A673 (cell line): ENCODE measurements at places on chromosomes 11 and 22. TPM values are rescaled to one million over a fixed set of nuclear protein-coding genes. Genes with fewer than 3 reads are reported as not detected.

DNA sequence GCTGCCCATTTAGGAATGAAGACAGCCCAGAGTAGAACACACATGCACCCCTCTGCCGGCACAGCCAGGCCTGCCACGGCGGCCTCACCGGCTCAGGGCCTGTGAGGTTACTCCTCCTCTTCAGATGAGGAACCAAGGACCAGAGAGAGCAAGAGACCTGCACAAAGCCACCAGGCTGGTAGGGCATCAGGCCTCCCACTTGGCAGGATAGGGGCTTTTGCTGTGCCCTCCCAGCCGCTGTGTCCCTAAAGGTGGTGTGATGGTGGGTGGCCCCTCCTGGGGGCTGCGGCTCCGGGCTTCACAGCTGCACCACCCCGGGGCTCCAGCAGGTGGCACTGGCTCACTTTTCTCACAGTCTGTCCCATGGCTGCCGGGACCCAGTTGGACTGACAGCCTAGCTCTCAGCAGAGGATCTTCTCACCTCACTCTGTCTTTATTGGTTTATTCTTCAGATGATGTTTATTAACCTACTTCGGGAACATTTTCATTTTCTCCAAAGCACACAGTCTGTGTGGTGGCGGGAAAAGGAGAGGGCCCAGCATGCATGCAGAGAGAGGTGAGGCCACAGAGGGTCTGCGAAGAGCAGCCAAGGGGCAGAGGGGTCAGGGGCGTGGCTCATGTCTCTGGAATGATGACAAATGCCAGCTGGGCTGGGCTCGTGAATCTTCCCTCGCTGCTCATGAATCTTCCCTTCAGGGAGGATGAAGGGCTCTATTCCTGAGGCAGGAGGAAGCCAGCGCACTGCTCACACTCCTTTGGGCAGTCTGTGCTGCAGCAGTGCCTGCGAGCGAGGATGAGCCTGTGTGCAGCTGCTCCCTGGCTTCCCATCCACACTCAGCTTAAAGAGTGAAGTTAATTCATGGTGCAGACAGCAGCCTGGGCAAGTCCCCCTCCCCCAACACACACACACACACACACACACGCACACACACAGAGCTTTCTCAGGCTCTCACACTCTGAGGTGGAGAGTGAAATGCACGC is 101.1 kb upstream of the PITPNB start:
- DNase-seq: peak; percentile 77

- DNase-seq: no peak
Measured at GRCh38 chr11:125071846-125072217, 8.7 kb downstream of the SLC37A2 start.

DNA sequence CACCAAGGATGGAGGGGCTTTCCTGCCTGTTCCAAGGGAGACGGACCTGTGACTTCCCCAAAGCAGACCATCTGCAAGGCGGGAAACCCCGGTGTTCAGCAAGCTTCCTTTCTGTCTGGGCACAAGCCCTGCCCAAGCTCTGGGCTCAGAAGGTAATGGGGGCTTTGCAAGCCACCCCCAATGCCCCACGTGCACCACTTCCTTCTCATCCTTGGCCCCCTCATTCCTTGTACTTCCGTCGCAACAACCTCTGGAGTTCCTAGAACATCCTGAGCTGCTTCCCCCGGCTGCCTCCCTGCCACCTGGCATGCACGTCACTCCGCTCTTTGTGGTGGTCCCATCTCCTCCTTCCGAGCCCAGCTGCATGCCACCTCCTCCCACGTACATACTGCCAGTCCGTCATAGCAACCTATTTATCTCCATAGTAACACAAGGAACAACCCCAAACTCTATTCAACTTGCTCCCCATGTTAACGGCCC is 3.9 kb downstream of the MYEOV start:
- no peak for DNase-seq

- DNase-seq: no peak
Measured at GRCh38 chr11:128867277-128867676, at the start of gene KCNJ1. Gene KCNJ1, minus strand, starts transcription at chr11:128867296. Its CDS starts 27,053 bp downstream, at chr11:128840243.

- DNase-seq: no peak
Measured at GRCh38 chr22:46149512-46150033, 753 bp upstream of the PPARA start.

DNA sequence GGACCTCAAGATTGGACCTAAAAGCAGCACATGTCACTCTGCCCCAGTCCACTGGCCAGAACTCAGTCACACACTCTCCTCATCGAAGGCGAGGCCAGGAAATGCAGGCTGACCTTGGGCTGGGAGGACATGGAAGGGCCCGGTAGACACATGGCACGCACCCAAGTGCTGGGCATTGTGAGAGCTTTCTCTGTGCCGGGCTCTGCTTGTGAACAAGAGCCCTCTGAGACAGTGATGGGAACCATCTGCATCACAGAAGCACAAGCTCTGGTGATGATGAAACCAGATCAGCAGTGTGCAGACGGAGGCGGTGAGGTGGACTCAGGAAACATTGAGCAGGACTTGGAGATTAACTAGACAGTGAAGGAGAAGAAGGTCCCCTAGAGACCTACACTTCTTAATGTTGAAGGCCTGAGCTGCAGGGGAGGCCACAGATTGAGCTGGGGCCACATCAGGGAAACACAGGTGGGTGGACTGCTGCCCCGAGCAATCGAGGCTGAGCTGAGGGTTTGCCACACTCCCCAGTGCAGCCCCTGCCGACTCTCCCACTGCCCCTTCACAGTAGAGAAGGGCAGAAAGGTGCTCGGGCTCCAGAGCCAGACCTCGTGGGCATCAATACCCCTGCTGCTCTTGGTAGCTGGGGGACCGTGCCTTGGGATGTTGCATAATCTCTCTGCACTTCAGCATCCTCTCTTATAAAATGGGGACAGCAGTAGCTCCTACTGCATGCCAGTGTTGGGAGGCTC is 1460.5 kb downstream of the TBC1D22A start:
- no peak for DNase-seq

DNA sequence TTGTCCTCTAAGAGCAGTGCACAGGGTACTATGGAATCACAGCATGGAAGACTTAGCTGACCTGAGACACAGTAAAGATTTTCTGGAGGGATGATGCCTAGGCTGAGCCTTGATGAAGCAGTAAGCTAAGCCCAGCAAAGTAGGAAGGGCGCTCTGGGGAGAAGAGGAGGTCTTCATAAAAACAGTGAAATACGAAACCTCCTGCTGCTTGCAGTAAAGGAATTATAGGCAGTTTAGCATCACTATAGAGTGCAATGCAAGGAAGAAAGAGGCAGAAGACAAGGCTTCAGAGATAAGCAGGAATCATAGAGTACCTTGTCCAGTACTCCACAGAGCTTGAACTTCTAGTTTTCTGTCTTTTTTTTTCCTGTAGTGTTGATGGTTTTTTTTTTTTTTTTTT is 555.7 kb upstream of the CADM1 start:
- no peak for DNase-seq

GRCh38 chr22:31269892-31270579 is 22.3 kb downstream of the PIK3IP1 start:
- DNase-seq: no peak

- DNase-seq: no peak
Measured at GRCh38 chr22:17999851-18000250, 24.5 kb downstream of the MICAL3 start.

The SCARF2 gene
- 1.4 and 1.7 TPM in 2 replicates for total RNA-seq

The OR5A1 gene
- total RNA-seq: not detected in 2 replicates

The CBLIF gene
- not detected in 2 replicates for total RNA-seq

The C22orf31 gene
- total RNA-seq: not detected in 2 replicates

The TMPRSS4 gene
- total RNA-seq: not detected in 2 replicates
